ENCODE measurements at places on chromosomes 3 and 15.

DNA sequence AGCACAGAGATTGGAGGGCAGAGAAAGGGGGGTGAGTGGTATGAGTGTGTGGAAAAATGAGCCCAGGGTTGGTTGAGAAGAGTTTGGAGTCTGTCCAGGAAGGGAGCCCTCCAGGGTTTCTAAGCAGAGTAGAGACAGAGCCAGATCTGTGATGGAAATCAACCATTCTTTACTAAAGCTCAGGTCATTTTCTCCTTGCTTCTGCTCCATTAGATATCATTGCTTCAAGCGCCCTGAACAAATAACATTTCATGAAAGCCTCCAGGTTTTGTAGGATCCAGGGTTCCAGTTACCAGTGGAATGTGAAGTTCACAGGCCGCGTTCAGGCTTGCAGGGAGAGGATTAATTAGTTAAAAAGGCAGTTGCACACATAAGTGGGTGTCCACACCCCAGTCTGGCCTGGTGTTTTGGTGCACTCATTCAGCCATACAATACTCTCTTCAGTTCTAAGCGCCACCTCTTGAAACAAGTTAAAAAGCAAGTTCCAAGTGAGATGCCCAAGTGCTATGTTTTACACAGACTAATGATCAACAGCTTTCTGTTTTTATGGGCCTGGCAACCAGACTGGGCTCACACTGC lies 16.4 kb upstream of the BOC start:
- DNase-seq: no peak

GRCh38 chr3:106485217-106485616 lies 616.4 kb upstream of the CBLB start:
- no peak for DNase-seq

DNA sequence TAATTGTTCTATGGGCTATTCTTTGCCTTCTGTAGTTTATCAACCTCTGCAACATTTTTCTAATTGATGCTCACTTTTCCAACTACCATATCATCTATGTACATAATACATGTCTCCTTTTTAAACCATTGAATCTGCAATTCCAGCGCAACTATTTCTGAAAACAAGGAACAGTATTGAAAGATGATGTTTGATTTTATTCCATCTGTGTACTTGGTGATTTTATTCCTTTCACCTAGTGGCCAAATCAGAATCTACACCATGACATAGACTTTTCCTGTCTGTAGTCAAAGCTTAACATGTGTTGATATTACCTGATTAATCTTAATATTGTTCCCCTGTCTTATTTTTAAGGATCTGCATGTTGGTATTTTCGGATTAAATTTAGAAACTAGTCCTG lies 13.0 kb downstream of the NKTR start:
- no peak for DNase-seq

- DNase-seq: no peak
Observed at GRCh38 chr3:184941408-184941807, 129.4 kb downstream of the VPS8 start.

GRCh38 chr3:34361921-34362320 lies 563.5 kb downstream of the PDCD6IP start:
- peak; percentile 49 for DNase-seq

DNA sequence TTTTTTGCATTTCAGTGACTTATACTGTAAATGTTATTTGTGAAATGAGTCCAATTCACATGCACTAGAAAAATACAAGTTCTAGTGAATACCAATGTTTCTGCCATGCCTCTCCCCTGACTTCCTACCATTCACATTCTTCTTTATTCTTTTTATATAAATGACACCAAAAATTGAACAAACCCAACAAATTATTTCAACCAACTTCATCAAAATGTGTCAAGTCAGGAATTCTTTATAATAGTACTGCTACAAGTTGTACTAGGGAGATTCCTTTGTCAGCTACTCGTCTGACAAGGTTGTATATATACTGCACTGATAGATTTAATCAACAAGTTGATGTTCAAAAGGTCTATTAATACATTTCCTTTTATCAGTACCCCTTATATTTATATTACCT lies 3.0 kb downstream of the TBL1XR1 start:
- no peak for DNase-seq

DNA sequence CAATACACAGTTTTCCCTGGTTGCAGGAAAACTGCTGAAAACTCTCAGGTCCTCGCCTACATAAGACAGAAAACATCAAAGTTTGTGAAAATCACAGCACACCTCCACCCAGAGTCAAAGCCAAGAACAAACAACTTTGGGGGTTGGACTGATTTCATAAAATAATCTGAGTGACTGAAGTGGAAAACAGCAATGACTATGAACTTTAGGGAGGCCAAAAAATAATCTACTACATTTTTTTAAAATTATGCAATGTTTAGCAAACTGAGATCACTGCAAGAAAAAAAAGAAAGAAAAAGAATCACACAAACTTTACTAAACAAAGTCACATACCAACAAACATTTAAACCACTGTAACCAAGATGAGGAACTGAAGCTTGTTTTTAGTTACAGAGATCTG lies 15.9 kb upstream of the FOXP1 start:
- no peak for DNase-seq

- no peak for DNase-seq
Observed at GRCh38 chr15:60280259-60280658, 117.5 kb downstream of the ANXA2 start.

- DNase-seq: no peak
Observed at GRCh38 chr3:67699882-67700281, 45.5 kb upstream of the SUCLG2 start.
